ENCODE measurements at places on chromosomes 16 and 17.

DNA sequence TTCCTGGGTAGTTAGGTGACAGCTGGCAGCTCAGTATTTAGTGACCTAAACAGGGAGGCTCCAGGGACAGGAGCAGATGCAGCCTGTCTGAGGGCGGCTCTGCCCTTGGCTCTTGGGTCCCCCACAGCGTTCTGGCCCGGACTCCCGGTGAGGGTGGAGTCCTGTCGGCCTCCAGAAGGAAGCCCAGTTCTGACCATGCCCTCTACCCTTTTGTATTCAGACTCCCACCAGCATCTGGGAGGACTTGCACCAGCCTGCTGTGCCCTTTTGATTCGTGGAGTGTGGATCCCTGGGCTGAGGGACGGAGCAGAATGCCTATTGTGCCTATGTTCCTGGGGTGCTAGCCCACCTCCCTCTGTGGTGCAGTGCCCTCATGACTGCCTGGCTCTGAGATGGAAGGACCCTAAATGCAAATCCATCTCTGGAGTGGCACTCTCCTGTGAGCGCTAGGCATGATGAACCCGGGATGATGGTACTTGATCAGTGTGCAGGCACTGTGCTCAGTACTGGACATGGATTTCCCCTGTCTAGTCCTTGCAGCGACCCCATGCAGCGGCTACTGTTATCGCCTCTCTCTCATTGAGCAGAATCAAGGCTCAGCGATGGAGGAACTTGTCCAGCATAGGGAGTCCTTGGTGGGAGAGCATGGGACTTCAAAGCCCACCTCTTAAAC, 123.1 kb downstream of the SNX29 start:
- DNase-seq, result no peak

- DNase-seq, result peak; percentile 48
These were observed 60.9 kb downstream of the RPTOR start for GRCh38 chr17:80605326-80606066.

- peak; percentile 66 for DNase-seq
These were observed 61.6 kb downstream of the TIMM22 start for GRCh38 chr17:1058423-1059130.

- DNase-seq, result no peak
These were observed 24.1 kb downstream of the ALOX15B start for GRCh38 chr17:8062807-8063483.

DNA sequence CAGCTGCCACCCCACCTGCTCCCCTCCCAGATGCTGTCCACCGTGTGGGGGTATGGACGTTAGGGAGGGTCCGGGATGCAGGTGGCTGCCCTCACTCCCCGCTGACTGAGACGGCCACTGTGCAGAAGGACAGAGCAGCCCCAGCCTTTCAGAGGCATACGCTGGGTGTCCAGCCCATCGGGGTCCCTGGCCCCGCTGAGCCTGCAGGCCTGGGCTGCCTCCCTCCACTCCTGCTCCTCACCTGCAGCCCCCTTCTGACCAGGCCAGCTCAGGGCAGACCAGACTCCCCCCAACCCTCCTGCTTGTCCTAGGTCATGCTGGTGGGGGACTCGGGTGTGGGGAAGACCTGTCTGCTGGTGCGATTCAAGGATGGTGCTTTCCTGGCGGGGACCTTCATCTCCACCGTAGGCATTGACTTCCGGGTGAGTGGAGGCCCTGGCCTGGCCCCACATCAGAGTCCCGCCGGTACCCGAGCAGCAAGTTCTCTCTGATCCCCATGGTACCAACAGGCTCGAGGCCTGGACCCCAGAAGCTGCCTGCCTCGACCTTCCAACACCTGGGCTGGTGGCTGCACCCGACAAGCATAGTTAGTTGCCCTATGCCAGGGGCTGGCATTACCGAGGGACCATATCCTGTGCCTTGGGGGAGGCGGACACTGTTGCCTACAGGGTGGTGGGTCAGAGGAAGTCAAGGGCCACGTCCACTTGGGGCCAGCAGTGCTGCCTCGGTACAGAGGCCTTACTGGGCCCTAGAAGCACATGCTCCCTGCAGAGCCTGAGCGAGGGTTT, 1.4 kb downstream of the RAB26 start:
- peak; percentile 20 for DNase-seq

GRCh38 chr17:20022701-20023100, 13.5 kb downstream of the SPECC1 start:
- no peak for DNase-seq

GRCh38 chr17:45229681-45230409, 8.2 kb downstream of the FMNL1 start:
- DNase-seq, result no peak

DNA sequence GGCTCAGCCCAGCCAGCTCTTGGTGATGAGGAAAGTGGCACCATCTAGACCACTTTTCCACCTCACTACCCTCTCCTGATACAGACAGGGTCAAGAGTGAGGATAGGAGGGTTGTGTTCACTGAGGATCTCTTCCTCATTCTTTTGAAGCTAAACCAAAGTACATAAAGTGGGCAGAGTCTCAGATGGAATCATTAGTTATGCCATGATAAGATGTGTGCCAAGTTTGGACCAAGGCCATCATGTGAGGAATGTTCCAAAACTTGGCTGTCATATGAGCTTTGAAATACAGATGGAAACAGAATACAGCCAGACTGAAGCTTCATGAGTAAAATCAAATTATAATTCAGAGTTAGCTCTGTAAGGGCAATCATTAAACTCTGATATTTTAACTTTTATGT, 37.2 kb downstream of the ACSM1 start:
- DNase-seq, result no peak

- DNase-seq, result no peak
These were observed 60.5 kb upstream of the ERN1 start for GRCh38 chr17:64190472-64190871.

DNA sequence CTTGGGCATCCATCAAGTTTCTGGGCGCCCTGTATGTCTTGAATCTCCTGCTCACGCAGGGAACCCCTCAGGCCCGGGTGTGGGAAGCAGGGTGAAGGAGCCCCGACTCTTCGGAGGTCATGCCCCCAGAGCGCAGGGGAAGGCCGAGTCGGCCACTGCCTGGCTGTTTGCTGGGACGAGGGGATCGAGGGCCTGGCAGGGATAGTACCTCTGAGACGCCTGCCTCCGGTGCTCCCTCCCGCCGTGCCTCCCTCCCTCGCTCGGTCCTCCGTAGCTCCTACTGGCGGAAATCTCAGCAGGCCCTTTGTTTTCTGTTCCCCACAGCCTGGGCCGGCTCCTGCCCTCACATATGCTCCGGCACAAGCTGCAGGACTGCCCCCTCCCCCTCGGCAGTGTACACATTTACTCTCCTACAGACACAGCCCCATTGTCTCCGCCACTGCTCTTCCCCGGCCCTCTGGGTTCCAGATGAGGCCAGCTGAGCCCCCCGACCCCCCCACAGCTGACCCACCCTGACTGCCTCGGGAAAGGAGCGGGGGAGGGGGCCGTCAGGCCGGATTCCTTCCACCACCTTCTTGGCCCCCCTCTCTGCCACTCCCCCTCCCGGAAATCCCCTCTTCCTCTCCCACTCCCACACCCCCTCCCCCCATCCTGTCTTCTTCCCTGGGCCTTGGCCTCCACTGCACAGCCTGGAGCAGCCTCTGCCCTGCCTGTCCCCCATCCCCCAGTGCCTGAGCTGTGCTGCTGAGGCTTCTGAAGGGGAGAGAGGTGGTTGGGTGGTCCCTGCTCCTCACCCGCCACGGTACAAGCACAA, 1.4 kb downstream of the TRAF4 start:
- peak; percentile 59 for DNase-seq
